ENCODE measurements at places on chromosomes 3 and 15.

DNA sequence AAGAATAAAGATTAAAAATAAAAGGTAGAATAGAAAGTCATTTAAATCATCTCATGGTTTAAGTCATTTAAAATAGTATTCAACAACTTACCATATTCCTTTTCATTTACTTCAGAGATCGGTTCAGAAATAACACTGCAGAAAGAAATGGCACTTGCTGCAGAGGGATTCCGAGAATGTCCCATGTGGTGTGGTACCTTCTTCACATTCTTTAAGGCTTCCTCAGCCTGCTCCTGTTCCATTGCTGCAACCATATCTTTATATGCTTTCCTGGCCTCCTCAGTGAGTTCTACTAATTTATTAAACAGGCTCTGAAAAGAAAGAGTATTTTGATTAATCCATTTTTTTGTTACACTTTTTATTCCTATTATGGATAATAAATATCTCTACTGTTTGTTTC lies 32.6 kb upstream of the SHC4 start:
- ATAC-seq = no peak

- ATAC-seq = no peak
These were observed 49.9 kb upstream of the CCDC174 start for GRCh38 chr3:14601692-14602005.

DNA sequence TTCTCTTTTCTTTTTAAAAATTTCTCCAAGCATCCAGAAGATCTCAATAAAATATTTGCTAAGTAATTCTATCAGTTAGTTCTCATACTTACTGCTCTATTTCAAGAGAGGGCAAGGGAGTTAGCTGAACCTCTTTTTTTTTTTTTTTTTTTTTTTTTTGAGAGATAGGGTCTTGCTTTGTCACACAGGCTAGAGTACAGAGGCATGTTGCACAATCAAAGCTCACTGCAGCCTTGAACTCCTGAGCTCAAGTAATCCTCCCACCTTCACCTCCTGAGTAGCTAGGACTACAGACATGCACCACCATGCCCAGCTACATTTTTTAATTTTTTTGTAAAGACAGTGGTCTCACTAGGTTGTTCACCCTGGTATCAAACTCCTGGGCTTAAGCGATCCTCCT lies 21.4 kb downstream of the HDC start:
- no peak for ATAC-seq

GRCh38 chr15:74398183-74398582 lies 30.7 kb upstream of the CYP11A1 start:
- ATAC-seq = no peak

DNA sequence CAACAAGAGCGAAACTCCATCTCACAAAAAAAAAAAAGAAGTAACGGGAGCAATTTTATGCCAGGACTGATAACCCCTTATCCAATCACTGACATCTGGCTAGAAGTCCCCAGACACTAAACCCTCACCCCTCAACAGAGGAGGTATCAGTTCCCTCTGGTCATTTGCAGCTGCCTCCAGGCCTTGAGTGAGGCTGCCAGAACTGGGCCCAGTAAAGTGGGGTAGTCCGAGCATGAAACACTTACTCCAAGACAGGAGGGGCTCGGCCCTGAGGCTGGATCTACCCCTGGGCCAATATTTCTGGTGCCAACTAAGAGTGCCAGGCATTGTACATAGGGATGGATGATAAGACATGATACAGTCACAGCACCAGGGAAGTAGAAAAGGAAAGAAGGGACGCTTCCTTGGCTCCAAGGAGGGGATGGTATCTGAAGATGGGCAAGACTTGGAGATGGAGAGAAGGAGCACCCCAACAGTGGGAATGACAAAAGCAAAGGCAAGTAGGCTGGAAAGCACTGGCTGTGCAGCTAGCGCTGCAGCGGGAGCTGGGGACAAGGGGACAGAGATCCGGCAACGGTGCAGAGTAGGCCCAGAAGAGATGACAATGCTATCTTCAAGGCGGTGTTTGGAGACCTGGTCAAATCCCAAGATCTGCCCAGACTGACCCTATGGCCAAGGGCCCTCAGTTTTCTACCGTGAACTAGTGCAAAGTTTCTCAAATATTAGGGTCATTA lies 2.2 kb downstream of the XXYLT1 start:
- no peak for ATAC-seq

Measured in activated T-helper 17 cell treated with anti-CD3 and anti-CD28 coated beads, Interleukin-2, amount 50 U/mL, for 72 hours (primary cell).